ENCODE measurements at places on chromosomes 7 and 10.

GRCh38 chr7:46054272-46054671 is 133.2 kb upstream of the IGFBP3 start:
- no peak for DNase-seq

DNA sequence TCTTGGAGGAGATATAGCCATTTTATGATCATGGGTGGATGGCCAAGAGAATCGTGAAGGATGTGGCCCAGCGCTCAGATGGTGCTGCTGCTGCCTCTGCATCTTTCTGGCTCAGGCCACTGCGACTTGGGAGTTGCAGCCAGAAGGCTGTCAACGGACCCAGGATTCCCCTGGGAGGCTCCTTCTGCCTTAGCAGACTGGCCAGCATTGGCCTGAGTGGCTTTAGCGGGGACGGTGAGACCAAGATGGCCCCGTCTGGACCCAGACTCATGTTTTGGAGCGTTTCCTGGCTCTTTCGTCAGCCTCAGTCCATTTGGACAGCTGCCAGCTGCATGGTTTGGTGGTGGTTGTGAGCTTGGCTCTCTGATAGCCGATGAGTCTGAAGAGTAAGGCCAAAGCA is 97.2 kb downstream of the GALNT17 start:
- DNase-seq = no peak

- DNase-seq = no peak
Measured at GRCh38 chr7:68015978-68016532, 1019.4 kb downstream of the TYW1 start.

- DNase-seq = no peak
Measured at GRCh38 chr7:15396210-15397158, 165.3 kb downstream of the AGMO start.

DNA sequence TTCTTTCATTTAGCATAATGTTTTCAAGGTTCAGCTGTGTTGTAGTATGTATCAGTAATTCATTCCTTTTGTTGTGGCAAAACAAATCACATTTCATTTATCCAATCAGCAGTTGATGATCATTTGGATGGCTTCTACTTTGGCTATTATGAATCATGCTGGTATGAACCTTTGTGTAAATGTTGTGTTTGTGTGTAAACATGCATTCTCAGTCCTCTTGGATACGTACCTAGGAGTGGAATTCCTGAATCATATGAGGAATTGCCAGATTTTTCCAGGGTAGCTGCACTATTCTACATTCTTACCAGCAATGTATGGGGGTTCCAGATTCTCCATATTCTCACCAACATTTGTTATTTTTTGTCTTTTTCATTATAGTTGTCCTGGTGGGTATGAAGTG is 578.5 kb upstream of the MKI67 start:
- DNase-seq = no peak

GRCh38 chr7:1108264-1108920 is 20.5 kb downstream of the GPER1 start:
- no peak for DNase-seq

DNA sequence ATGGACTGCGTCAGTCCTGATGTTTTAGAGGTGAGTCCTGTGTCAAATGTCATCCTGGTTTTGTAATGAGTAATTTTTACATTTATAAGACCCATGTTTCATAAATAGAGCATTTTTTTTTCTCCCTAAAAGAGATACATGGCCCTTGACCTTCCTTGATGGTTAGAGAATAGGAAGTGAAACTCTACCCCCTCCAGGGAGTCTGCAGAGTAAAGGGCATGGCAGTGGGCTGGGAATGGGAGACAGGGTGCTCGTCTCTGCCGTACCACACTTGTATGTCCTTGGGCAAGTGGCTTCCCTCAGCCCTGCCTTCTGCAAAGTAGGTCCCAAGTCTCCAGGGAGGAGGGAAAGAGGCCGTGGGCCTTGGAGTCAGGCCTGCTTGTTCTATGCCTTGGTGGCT is 63.9 kb downstream of the WDFY4 start:
- no peak for DNase-seq

DNA sequence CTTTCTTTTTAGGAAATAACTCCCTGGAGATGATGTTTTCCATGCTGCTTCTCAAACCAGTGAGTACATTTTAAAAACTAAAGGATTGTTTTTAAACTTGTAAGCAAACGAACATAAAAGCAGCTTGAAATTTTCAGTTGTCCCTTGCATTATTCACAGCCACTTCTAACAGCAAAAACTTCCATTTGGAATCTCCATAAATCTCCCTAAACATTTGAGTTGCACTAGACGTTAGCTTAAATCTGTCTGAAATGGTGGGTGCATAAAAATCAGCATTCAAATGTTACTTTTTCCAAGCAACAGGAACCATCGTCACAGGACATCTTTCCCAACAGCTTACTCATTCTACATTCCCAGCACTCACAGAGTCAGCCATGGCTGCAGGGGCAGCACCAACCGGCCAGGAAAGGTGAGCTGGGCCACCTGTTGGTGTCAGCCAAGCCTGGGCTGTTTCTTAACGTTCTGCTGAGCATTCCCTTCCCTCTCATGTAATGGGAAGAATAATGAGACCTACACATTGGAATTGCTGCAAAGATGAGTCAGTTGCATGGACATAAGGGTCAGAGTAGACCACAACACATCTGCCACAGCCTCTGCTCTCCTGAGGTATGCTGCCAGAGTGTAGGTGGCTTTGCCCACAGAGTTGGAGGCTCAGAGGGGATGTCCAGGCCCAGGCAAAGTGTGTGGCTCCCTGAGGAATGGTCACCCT is 163.2 kb downstream of the TNS3 start:
- no peak for DNase-seq

DNA sequence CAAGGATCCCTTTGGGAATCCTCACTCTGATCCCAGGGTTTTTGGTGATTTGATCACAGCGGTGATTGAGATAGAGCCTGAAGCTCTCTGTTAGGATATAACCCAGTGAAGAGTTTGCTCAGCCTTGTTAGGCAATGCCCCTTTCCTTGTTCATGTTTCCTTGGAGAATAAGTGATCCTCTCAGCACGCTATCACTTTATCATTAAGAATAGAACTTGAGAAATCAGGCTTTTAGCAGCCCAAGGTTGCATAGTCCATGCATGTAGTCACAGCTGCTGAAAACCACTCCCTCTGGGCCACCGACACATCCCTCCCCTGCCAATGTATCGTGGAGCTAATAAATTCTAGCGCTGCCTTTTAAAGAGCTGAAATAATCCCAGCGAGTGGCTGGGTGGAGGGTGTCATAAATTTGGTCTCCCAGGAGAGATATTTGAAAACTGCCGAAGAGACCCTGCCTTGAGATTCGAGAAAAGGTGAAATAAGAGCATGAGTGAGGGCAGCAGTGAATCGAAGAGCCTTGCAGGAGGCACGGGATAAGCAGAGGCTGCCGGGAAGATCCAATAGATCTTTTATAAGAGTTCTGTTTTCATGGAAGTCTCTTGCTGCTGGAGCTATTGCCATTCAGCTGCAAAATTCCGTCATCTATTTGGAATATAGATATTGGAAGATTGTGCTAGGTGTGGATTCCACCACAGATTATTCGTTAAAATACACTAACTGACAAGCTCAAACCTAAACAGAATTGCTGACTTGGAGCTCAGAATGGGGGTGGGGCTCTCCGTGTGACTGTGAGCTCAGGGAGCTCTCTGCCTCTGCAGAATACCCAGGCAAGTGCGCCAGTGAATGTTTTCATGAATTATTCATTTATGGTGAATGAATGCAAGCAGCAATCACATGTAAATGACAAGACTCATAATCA is 249.8 kb downstream of the TRIL start:
- no peak for DNase-seq

- DNase-seq = no peak
Measured at GRCh38 chr10:114723991-114724715, 66.1 kb upstream of the ABLIM1 start.

GRCh38 chr7:44232901-44233715 is 32.3 kb downstream of the YKT6 start:
- no peak for DNase-seq

GRCh38 chr7:90424720-90425119 is 21.5 kb downstream of the CLDN12 start:
- no peak for DNase-seq

GRCh38 chr7:124257638-124258308 is 224.9 kb upstream of the TMEM229A start:
- no peak for DNase-seq

DNA sequence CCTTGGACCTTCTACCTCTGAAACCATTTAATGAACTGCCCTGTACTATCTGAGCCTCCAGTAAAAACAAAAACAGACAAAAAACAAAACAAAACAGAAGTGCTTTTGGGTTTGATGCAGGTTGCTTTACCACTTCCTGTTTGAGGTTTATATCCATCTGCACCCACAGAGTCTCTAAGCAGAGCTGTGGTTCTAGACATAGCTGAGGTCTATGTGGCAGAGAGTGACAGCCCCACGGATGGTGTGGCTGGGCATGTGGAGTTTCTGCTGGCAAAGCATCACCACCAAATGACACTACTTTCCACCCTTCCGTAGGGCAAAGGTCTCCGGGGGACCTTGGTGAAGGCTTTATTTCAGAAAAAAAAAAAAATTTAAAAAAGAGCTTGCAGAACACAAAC is 754.2 kb downstream of the GRID1 start:
- DNase-seq = no peak

DNA sequence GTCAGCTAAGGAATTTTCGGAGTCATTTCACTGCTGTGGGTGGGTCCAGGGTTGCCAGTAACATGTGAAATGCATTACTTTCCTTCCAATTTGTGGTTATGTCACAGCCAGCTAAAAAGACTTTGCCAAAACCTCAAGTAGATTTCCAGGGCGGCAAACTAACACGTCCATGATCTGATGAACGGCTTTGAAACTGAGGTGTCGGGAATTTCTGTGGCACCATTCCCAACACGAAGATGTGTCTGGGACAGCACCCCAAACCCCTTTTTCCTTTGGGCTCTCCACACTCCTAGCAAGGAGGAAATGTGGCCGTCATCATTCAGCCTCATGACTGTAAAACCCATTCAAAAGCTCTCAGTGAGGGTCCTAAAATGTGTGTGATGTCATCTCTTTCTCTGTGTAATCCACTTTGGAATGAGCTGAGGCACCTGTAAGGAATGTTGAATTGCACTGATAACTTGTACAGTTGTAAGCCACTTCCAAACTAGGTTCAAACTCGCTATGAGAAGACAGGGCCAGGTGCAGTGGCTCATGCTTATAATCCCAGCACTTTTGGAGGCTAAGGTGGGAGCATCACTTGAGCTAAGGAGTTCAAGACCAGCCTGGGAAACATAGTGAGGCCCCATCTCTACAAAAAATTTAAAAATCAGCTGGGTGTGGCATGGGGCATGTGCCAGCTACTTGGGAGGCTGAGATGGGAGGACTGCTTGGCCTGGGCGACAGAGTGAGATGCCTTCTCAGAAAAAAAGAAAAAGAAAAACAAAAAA is 146.1 kb upstream of the FRMD4A start:
- DNase-seq = no peak

GRCh38 chr10:31804352-31804810 is 124.2 kb downstream of the ARHGAP12 start:
- no peak for DNase-seq

GRCh38 chr7:131265227-131265626 is 62.4 kb upstream of the MKLN1 start:
- DNase-seq = no peak

All from transverse colon (tissue), 4 donors.